ENCODE measurements at places on chromosomes 1 and 21.

GRCh38 chr1:232571523-232571922 is 58.4 kb downstream of the SIPA1L2 start:
- no peak for DNase-seq

GRCh38 chr1:97105531-97105930 is 383.9 kb downstream of the PTBP2 start:
- DNase-seq, result no peak

DNA sequence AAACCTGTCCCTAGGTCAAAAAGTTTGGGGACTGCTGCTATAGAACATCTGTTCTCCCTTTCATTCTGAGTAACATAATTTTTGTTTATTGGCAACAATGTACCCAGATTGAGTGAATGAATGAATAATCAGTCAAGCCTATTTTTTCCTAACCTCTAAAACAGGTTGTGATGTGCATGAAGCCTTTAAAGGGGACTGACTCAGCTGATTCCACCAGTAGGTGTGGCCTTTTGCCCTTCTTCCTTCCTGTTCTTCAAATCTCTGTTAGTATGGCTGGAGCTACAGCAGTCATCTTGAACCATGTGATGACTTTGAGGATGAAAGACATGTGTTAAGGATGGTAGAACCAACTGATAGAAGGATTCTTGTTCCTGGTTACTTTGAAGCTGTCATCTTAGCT is 476.1 kb downstream of the NUF2 start:
- DNase-seq, result no peak

DNA sequence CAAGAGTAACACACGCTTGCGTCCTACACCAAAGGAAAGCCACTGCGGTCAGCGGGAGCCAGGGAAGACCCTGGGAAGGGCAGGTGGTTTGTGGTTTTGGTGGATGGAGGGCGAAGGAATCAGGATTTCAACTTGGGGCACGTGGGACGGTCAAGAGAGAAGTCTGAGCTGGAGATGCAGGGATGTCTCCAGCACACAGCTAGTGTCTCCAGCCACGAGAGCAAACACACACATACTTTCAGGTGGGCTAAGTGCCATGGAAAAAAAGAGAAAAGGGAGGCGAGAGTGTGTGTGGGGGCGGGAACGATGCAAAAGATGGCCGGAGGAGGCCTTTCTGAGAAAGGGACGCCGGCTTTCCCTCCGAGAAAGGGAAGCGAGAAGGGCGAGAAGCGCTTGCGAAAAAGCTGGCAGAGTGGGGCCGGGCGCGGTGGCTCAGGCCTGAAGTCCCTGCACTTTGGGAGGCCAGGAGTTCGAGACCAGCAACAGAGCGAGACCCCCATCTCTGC is 1.4 kb upstream of the SRRM1 start:
- DNase-seq, result no peak

DNA sequence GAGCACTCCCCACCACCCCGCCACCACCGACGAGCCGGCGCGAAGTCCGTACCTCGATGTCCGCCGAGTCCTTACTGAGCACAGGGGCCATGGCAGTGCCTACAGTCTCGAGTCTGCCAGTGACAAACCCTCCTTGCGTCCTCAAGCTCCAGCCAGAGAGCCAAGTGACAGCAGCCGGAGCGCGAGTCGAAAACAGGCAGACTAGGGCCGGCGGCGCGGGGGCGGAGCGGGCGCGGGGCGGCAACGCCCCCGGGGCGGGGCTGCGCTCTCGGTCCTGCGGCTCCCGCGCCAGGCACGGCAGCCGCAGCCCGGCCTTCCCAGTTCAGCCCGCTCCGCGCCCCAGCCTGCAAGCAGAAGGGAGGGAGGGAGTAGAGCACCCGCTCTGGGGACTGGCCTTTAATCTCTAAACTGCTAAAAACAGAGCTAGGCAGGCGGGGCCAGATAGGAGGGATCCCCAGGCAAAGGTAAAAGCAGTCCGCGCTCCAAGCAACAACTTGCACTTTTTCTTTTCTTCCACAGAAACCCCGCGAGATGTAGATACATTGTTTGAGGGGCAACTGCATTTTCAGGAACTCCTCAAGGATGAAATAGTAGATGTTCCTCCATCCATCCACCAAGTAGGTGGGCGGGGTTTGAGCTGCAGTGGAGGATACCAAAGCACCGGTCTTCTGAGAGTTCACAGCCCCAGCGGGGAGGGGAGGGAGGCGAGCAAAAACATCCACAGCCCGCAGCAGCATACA is at the start of gene DPYD:
Gene DPYD, minus strand, starts transcription at position 203 of the 740 bp plus-strand sequence. Its CDS starts 112 bp downstream, at position 91.
- peak; percentile 75 for DNase-seq

- DNase-seq, result no peak
These were observed 2.6 kb upstream of the ZNF436 start for GRCh38 chr1:23371987-23372880.

DNA sequence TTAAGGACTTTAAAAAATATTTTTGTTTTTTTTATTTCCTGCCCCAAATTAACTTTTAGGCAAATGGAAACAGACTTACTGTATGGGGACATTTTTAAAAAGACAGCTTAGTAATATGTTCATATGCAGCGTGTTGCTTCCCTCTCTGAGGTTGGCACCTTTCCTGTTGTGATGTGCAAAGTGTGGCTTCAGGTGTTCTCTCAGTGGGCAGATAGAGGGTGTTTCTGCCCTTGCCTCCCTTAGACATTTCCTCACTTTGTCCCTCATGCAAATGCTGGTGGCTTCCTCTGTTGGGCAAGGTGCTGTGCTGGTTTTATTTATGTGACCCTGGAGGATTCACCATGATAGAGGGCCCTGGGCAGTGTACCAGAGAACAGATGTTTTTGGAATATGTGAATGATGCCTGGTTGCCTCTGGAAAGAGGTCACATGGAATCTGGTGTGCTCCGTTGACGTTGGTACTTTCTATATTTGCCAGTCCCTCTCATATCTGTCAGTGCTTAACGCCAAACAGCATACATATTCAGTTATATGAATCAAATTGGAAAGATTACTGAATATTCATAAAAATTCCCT is 123.5 kb downstream of the PATJ start:
- DNase-seq, result no peak

DNA sequence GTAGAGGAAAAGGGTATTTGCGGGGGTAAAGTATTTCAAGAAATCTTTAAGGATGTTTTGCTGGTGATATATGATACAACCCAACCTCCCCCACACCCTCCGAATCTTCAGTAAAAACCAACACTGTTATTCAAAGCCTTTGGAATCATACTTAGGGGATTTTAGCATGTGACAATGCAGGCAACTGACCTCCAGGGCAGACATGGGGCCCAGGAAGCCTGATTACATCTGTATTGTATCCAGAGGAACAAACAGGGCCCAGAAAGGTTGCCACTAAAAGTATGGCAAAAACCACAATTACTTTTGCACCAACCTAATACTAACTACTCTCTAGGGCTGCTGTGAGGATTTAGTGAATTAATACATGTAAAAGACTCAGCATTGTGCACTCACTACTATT is 43.9 kb upstream of the CNN3 start:
- no peak for DNase-seq

GRCh38 chr1:203550846-203551245 is 56.9 kb downstream of the OPTC start:
- DNase-seq, result no peak

DNA sequence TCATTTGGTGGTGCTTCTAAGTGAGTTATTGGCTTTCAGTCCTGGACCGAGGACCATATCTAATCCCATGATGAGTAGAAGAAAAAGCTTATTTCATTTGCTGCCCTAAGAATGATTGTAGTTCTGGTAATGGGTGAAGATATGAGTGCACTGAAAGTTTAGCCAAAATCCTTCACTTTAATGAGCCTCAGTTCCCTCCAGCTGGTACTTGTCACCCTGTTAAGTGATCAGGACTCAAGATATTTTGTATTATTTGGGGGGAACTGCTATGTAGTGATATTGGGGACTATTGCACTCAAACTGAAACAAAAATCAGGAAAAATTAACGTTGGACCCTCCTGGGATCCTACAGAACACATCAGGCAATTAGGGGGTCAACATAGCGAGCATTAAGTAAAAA is 165.9 kb downstream of the PRDM2 start:
- DNase-seq, result no peak

DNA sequence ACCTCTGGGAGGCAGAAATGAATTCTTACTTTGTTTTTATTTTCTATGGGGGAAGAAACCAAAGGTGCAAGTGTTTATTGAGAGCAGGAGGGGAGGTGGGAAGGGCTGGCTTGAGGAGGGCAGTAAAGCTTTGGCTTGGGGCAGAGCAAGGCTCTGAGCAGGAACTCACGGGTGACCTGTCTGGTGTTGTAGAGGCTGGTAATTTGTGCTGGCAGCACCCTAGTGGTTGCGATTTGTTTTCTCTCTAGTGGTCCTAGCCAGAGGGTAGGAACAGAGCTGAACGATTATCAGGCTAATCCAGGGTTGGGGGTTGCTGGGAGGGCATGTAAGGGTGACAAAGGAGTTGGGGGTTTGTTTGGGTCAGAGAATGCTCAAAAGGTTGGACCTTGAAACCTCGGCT is 16.6 kb downstream of the TMCC2 start:
- DNase-seq, result no peak

DNA sequence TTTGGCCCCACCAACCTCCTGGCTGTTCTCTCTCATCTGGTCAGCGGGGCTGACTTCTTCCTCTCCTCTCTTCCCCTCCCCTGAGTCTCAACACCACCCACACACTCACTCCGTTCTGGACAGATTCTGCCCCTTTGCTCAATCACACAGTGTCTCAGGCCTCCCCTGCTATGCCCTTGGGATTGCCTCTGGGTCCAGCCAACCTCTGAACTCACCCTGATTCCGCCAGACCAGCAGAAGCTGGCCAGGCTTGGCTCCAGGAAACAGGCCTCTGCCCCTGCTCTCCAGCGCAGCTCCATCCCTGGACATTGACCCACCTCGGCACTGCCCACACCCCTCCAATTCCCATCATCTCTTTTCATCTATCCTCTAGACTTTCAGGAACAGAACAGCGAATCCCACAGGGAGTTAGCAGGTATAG is 22.1 kb downstream of the AHDC1 start:
- no peak for DNase-seq

GRCh38 chr1:44801491-44802305 is 1.5 kb downstream of the PLK3 start:
- no peak for DNase-seq

DNA sequence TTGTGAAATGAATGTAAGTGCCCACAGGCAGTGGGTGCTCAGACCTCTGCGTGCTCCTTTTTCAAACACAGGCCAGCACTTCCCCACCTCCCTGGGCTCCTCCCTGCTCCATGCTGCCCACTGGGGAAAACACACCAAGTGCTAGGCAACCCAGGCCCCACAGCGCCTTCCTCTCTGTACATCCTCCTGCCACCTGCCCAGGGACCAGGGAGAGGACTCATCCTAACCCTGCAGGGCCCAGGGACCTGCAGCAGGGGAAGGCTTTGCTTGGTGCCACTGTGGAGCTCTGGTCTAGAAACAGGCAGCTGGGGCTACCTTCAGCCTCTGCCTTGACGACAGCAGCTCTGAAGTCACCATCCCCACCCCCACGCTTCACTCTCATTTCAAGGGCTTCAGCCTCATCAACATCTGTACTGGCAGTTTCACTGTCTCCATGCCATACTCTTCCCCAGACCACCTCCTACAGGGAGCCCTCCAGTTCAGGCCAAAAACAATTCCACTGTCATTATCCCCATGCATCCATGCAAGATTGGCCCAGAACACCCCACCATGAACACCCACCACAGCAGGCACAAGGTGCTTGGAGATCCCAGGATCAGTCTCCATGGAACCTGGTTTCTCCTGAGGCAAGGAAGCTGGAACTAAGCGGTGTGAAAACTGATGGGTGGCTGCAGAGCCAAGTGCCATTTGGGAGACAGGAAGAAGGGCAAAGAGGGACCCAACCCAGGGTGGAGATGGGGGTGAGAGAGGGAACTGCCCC is 1.1 kb downstream of the IGSF8 start:
- peak; percentile 22 for DNase-seq

- DNase-seq, result no peak
These were observed 1675.7 kb upstream of the B3GALT2 start for GRCh38 chr1:194862129-194862528.

- DNase-seq, result no peak
These were observed 13.9 kb upstream of the PTPN14 start for GRCh38 chr1:214565310-214565709.

- DNase-seq, result no peak
These were observed 525.3 kb downstream of the KIF26B start for GRCh38 chr1:245679821-245680780.

GRCh38 chr1:7229696-7230631 is 444.7 kb downstream of the CAMTA1 start:
- no peak for DNase-seq

DNA sequence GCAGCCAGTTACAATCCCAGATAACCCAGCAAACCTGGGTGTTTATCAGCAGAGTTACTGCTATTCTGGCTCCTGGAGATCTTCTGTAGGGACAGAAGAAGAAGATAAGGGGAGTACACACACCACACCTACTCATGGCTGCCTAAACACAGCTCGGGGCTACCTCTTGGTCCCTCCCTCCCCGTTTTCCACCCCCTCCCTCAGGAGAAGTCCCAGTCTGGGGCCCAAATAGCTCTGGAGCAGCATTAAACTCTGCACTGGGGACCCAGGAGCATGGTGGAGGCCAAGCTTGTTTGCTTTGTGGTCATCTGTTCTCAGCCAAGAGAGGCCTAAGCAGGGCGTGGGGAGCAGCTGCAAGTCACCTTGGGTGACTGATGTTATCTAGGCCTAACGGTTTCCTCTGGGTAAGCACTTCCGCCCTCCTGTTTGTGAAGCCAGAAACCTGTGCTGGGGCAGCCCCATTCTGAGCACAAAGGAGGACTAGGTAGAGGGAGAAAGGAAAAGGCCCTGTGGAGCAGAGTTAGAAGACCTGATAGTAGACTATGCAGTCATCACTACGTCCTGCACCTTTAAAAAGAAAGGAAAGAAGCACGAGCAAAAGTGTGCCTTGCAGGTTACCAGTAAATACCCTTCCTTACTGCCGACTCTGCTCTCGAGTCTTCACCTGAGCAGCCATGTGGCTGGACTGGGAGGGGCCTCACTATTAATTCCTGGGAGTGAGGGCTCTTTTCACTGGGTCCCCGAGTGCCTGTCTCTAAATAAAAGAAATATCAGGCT is 2.0 kb upstream of the RCSD1 start:
- DNase-seq, result peak; percentile 61

GRCh38 chr1:178531887-178532286 is 19.0 kb downstream of the TEX35 start:
- DNase-seq, result no peak

GRCh38 chr1:84208935-84209334 is 64.9 kb downstream of the PRKACB start:
- DNase-seq, result no peak

DNA sequence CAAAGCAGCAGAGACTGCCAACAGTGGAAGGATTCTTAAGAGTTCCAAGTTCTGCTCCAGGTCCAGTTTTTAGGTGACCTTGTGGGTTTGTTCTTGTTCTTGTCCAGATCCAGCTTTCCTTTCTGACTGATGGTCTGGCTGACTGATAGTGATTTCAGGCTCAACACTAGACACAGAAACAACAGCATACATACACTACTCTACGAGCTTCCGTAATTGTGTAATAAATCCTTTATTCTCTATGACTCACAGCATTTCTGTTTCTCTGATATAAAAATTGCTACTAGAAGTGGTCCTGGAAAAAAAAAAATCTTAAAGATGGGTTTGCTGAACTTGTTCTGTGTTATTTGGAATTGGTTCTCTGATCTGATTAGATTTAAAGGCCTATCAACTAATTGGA is 62.2 kb upstream of the PTCH2 start:
- DNase-seq, result no peak

DNA sequence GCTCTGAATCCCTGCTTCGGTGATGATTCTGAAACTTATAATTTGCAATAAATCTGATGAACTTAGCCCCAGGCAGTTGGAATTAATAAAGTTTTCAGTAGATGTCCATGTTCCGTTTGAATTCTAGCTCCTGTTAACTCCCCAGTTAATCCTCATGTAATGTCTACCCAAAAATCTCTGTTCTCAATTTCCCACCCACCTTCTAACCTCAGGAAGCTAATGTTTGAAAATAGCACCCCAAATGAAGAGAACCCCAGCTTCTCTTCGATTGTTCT is 3.6 kb downstream of the MYOG start:
- DNase-seq, result no peak

All from T-helper 1 cell (primary cell).